ENCODE measurements at places on chromosomes 11 and 22.

GRCh38 chr22:44797181-44797725, 44.9 kb downstream of the ARHGAP8 start:
- DNase-seq = no peak

DNA sequence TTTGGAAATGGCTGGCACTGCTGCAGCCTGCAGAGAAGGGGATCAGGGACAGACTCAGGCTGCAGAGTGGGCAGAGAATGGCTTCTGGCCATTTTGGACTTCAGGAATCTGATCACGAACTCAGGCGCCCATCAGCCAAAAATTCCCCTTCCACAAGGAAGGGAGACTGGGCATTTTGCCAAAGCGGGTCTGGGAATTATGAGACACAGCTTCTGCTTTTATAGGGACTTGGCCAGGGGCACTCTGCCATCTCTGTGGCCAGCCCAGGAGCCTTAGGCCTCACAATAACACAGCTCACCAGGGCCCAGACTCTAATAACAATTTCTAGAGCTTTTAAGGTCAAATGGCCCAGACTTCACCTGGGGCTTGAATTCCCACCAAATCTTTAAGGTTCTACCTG, 74.7 kb downstream of the CHST1 start:
- no peak for DNase-seq

DNA sequence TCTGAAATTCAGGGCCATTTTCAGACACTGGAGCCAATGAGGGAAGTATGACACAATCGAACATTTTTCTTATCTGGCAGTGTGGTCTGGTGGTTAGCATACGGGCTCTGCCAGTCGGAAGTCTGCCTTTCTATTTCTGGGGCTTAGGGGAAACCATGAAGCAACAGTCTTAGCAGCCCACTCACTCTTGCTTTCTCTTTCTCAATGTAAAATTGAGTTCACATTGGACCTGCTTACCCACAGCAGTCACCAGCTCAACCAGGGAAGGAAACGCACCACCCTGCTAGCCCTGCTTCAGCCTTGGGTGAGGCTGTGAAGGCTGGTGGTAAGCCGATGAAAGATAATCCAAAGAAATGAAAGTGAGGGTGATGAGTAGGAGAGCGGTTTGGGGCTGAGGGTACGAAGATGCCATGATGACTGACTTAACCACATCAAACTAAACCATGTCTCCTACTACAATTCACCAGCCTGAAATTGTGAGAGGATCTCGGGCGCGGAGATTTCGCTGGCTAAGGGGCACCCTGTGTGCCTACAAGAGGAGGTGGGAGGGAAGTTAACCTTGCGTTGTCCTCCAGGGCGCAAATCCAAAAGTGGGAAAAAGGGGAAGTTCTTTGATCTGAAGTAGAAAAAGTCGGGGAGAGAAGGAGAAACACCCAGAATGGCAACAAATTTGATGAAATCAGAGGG, 2.0 kb upstream of the LMO2 start:
- DNase-seq = peak; percentile 98

- no peak for DNase-seq
Measured at GRCh38 chr11:134501406-134502152, 89.5 kb upstream of the B3GAT1 start.

DNA sequence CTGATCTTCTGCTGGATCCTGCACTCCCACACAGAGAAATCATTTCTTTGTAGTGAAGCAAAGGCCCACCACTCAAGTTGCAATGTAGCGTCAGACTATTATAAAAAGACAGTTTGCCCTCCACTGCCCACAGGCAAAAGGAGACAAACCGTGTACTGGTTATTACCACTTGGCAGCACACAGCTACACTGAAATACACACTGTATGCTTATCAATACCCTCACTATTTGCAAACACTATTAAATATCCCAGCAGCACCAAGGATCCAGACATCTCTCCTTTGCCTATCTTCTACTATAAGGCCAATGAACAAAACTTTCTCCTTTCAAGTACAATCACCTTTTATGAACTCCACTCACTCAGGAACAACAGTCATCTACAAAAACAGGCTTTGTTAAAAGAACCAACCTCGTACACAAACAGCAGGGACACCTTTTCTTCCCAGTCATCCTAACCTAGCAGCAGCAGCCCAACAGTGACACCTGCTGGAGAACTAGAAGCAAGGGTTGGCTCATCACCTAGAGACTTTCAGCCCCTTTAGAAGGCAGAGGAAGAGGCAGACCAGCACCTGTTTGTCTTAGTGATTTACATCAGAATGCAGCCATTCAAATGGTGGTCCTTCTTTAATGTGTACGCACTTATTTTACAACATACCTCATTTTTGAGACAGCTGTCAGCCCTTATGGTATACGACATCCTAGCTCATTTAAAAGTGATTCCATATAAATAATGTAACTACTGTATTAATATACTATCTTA, 56.1 kb downstream of the AMBRA1 start:
- DNase-seq = peak; percentile 64

DNA sequence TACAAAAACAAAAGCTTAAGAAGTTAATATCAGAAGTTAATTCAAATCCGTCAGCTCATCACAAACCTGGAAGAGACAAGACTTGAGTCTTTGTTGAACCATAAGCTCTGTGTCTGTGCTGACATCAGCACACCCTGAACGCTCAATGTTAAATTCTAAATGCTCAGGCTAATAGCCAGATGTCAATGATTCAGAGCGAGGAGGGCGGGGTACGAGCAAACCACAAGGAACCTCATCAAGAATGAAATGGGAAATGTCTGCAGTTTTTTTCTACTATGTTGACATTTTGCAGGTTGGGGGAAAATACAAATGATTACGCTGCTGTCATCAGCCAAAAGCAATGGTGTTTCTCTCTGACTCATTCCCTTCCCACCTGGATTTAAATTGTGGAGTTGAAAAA, 1057.2 kb downstream of the NTM start:
- no peak for DNase-seq

- DNase-seq = peak; percentile 47
Measured at GRCh38 chr22:37804881-37805809, 2.6 kb upstream of the GCAT start.

DNA sequence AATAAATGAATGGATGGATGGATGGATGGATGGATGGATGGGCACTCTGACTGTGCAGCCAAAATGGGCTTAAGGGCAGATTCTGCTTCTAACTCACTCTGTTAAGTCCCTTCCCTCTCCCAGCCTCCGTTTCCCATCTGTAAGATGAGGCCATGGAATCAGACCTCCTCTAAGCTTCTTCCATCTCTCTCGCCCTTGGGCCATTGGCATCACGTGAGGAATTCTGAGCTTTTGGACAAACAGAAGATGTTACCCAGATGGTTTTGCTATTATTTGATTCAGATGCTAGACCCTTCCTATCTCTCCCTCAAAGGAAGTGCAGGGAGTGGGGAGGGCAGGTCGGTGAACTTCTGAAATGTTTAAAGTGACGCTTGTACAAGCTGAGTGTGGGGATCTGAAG, 4.0 kb upstream of the CYTH4 start:
- DNase-seq = no peak

DNA sequence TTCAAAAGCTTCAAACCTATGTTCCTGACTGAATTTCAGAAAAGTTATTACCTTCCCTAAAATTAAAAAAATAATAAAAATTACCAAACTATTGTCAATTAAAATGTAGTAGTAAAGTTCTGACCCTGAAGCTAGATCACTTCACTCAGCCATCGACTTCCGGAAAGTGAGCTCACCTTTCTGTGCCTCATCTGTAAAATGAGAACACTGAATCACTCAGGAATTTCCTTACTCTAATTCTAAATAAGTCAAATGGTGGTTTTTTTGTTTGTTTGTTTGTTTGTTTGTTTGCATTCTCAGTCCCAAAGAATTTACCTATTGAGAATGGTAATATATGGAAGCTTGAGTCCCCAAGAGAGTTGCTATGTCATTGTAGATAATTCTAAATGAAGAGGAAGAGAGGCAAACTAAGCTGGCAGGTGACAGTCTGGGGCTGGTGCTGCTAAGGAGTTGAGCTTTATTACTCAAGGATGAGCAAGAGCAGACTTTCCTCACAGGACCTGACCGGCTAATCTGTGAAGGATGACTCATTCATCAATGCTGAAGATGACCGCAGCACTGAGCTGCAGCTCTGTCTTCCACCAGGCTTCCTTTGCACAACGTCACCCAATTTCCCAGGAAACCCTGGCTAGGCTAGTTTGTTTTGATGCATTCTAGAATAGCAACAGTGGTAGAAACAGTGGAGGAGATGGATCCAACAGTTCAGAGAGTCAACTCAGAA, 248.8 kb downstream of the RAB38 start:
- DNase-seq = no peak

- no peak for DNase-seq
Measured at GRCh38 chr11:118222437-118222836, 2.4 kb downstream of the JAML start.

DNA sequence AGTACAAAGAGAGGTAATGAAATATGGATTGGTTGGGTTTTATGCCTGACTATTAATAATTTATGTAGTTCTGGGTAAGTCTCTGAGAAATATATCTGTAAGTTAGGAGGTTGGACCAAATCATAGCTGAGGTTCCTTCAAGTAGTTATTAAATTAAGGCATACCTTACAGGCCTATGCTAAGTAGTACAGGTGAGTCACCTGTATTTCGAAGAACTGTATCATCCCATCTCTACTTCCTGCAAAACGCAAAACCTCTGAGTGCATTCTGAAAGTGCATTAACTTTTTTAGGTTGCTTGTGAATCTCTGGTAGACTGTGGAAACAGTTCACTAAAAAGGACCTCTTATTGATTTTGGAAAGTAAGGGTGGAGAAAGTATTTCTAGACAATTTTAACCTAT, 37.1 kb downstream of the APOL5 start:
- DNase-seq = no peak

GRCh38 chr11:71301858-71302533, 49.6 kb upstream of the SHANK2 start:
- DNase-seq = no peak

GRCh38 chr11:63829823-63830489, 9.0 kb upstream of the MARK2 start:
- DNase-seq = no peak

DNA sequence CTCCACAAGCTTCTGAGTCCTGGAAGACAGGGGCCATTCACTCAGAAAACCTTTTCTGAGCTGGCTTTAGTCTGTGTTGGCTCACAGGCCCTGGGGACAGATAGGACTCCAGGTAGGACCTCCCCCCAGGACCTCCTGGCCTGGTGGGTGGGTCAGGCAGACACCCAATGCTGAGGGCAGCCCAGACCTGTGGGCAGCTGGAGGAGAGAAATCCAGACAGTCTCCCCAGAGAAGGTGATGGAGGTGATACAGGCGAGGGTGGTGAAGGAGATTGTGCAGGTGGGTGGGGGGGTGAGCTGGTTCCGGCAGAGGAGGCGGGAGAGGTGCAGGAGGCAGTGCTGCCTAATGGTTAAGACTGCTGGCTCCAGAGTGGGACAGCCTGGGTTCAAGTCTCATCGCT, 15.6 kb downstream of the LRRC32 start:
- DNase-seq = no peak

DNA sequence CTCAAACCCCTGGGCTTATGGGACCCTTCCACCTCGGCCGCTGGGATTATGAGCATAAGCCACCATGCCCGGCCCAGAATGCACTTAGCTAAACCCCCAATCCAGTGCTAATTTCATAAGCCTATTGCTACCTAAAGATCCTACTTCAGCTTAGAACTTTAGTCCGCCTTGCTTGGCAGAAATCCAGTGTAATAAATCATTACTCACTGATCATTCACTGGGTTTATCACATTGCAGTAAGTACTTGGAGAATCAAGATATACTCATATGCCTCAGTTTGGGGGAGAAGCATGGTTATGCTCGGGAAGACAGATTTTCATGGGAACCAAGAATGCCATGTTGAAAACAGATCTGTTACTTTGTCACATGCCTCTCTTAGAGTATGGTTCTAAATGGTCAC, 3.8 kb upstream of the TBRG1 start:
- DNase-seq = no peak

- no peak for DNase-seq
Measured at GRCh38 chr11:126664643-126665042, 309.2 kb downstream of the ST3GAL4 start.

DNA sequence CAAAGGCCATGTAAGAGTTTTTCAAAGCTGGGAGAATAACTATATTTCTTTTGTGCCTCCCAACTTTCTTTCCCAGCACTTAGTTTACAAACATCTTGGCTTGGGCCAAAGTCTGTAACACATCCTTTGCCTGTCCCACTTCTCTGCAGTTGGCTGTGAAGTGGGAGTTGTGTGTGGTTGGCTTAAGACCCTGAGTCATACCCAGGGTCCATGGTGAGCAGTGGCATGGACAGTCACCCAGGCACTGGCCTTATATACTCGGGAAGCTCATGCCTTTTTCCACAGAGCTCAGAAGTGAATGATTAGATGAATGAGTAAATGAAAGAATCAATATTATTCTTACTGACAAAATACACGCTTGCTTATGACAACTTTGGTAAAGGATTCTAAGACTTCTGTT, 231.4 kb downstream of the BLID start:
- no peak for DNase-seq

DNA sequence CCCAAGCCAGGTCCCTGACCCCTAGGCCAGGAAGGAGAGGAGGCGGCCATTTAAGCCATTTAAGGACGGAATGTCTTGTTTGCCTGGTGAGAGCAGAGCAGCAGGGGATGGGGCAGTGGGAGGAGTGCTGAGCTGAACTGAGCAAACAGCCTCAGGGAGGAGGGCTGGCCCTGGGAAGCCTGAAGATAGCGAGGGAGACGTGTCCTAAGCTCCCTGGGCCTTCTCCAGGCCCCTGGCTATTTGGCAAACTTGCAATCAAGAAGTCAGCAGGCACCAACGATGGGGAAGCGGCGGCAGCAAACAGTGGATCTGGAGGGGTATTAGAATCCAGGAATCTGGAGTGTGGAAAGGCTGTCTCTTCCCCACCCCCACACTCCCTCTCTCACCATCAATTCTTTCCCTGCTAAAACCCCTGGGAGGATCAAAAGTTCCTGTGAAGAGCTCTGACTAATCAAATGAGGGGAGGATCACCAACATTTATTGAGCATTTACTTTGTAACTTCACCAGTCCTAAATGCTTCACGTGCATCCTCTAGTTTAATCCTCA, 8.8 kb downstream of the BCL9L start:
- no peak for DNase-seq

DNA sequence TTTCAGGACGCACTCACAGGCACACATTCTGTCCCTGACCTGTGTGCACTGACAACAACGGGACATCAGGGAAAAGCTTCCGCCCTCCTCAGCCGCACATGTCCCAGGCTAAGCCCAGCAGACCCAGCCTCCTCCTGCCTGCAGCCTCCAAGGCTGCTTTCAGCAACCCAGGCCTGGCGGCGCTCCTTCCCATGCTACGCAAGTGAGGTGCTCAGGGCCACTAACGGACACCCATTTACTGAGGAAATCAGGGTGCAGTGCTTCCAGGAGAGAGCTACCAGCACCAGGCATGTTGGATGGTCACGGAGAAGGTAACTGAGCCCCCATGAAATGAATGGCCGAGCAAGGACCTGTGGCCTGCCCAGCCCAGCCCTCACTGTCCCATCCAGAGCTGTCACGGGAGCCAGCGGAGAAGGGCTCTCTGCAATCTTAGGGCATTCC, 6.9 kb downstream of the MOB2 start:
- no peak for DNase-seq

GRCh38 chr11:16982809-16983208, 31.4 kb downstream of the PLEKHA7 start:
- DNase-seq = no peak

GRCh38 chr22:25496396-25497064, 67.9 kb upstream of the GRK3 start:
- no peak for DNase-seq

GRCh38 chr11:114153224-114153623, 93.7 kb downstream of the ZBTB16 start:
- no peak for DNase-seq

GRCh38 chr11:8107642-8108041, 26.6 kb downstream of the TUB start:
- DNase-seq = no peak

- no peak for DNase-seq
Measured at GRCh38 chr11:113504586-113504985, 29.4 kb upstream of the DRD2 start.
